Karpas-422 (cell line): ENCODE measurements at places on chromosomes 5 and 9.
A peak's percentile ranks its signal among the peaks of the same experiment; 100 is the strongest.

- no peak for DNase-seq
Observed at GRCh38 chr5:82327941-82328340, 49.8 kb upstream of the RPS23 start.

DNA sequence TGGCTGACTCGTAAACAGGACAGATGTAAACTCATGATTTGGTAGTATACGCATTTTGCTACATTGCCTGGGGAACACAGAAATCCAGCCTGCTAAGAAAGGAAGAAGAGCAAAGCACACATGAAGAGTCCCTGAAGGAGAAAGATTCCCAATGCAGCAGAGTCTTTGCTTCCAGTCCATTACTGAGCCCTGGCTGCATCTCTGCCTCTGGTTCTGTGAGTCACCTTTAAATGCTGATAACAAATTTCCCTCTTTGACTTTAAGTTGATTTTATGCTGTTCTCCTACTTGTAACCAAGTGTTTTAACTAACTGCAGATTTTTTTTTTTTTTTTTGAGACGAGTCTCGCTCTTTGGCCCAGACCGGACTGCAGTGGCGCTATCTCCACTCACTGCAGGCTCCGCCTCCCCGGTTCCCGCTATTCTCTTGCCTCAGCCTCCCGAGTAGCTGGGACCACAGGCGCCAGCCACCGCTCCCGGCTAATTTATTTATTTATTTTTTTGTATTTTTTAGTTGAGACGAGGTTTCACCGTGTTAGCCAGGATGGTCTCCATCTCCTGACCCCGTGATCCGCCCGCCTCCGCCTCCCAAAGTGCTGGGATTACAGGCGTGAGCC lies 8.5 kb upstream of the PRXL2C start:
- no peak for DNase-seq

- DNase-seq, result no peak
Observed at GRCh38 chr5:166618526-166618925, 1672.9 kb upstream of the WWC1 start.

- DNase-seq, result no peak
Observed at GRCh38 chr5:177593511-177593910, 1.5 kb downstream of the TMED9 start.

- DNase-seq, result peak; percentile 47
Observed at GRCh38 chr9:105141146-105141975, 103.1 kb upstream of the SLC44A1 start.

GRCh38 chr9:128625391-128626146 lies 31.1 kb downstream of the DYNC2I2 start:
- no peak for DNase-seq

GRCh38 chr5:119476341-119476740 lies 24.0 kb downstream of the HSD17B4 start:
- no peak for DNase-seq

DNA sequence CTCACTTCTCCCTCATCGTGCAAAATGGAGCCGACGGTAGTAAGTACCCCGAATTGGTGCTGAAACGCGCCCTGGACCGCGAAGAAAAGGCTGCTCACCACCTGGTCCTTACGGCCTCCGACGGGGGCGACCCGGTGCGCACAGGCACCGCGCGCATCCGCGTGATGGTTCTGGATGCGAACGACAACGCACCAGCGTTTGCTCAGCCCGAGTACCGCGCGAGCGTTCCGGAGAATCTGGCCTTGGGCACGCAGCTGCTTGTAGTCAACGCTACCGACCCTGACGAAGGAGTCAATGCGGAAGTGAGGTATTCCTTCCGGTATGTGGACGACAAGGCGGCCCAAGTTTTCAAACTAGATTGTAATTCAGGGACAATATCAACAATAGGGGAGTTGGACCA lies 979 bp downstream of the PCDHGA12 start:
- DNase-seq, result no peak

DNA sequence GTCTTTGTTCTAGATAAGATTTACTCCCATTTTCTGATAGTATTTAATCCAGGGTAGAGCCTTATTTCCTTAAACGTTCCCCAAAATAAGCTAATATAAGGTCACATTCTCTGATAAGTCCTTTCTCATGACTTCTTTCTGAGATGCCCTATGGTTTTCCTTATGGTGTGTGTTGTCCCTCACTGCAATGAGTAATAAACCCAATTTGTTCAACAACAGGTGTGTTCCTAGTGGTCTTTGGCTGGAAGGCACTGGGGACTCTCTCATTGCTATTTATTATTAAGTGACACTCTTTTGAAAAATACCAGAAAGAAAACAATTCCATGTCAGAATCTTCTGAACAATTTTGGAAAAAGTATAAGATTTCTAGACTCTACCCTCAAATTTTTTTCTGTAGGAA lies 256.5 kb upstream of the PPP1R2B start:
- no peak for DNase-seq

- no peak for DNase-seq
Observed at GRCh38 chr9:3337515-3338225, 188.1 kb downstream of the RFX3 start.

GRCh38 chr5:126872561-126873354 lies 95.8 kb downstream of the LMNB1 start:
- no peak for DNase-seq

- no peak for DNase-seq
Observed at GRCh38 chr5:2675548-2675947, 75.9 kb downstream of the IRX2 start.

- peak; percentile 61 for DNase-seq
Observed at GRCh38 chr9:104774831-104775573, 11.1 kb downstream of the NIPSNAP3B start.

GRCh38 chr5:55415071-55415470 lies 107.3 kb downstream of the MTREX start:
- no peak for DNase-seq

GRCh38 chr5:172770374-172770674 lies 671 bp downstream of the DUSP1 start:
- no peak for DNase-seq

GRCh38 chr5:29796013-29796412 lies 1397.5 kb upstream of the CDH6 start:
- DNase-seq, result no peak

- DNase-seq, result no peak
Observed at GRCh38 chr5:10588779-10589447, 25.0 kb downstream of the ANKRD33B start.

DNA sequence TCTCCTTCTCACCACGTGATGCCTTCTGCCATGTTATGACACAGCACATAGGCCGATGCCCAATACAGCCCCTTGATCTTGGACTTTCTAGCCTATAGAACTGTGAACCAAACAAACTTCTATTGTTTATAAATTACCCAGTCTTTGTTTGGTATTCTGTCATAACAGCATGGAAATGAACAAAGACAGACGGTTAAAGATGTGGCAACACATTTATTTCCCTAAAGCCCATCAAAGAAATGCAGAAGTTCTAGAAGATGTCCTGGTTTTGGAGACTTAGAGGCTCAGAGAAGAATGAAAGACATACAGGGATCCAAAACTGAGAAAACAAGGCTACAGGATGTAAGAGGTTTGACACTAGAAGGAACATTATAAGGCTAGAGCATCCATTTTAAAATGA lies 600.8 kb upstream of the DAB2 start:
- no peak for DNase-seq

GRCh38 chr5:145470396-145470979 lies 364.7 kb downstream of the PRELID2 start:
- DNase-seq, result no peak

DNA sequence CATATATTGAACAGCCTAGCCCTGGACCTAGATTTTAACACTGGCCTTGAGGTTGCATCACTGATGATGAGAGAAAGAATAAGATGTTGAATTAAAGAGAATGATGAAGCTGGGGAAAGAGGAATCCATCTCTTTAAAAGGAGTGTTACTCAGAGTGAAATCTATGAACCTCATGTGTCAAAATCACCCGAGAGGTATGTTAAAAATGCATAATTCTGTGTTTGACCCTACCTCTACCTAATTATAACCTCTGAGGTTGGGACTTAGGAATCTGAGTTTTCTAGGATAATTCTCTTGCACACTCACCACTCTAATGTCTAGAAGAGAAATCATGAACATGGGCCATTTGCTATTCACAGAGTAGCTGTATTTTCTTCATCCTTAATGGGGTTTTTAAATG lies 479.4 kb downstream of the ENC1 start:
- no peak for DNase-seq

GRCh38 chr5:61754792-61755191 lies 422.7 kb downstream of the ZSWIM6 start:
- no peak for DNase-seq

GRCh38 chr5:113825176-113825575 lies 311.7 kb downstream of the YTHDC2 start:
- DNase-seq, result no peak

DNA sequence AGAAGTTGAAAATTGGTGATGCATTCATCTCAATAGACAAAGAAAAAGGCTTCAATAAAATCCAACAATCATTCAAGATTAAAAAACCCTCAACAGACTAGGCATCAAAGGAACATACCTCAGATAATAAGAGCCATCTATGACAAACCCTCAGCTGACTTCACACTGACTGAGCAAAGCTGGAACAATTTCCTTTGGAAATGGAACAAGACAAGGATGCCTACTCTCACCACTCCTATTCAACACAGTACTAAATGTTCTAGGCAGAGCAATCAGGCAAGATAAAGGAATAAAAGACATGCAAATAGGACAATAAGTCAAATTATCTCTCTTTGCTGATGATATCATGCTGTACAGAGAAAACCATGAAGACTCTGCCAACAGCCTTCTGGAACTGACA lies 1188.1 kb downstream of the DTWD2 start:
- DNase-seq, result no peak

DNA sequence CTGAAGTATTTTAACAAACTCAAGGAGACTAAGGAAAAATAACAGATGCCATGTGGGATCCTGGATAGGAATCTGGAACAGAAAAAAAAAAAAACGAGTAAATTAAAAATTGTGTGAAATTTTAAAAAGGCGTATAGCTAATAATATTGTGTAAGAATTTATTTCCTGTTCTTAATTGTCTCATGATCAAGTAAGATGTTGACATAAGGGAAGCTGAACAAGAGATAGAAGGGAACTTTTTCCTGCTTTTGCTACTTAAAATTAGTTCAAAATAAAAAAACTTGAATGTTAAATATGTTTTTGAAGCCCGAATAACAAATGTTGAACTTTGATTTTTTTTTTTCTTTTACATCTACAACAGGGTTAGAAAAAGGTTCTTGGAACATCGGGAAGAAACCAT lies 10.5 kb downstream of the SNAPC3 start:
- DNase-seq, result no peak

DNA sequence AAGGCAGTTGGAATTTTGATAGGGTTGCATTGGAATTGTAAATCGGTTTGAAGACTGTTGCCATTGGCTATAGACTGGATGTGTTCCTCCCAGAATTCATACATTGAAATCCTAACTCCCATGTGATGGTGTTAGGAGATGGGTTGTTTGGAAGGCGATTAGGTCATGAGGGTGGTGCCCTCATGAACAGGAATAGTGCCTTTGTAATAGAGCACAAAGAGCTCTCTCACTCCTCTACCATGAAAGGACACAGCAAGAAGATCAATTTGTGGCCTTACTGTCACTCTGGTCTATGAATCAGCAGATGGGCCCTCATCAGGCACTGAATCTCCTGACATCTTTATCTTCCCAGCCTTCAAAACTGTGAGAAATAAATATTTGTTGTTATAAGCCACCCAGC lies 133.2 kb downstream of the PARP8 start:
- DNase-seq, result no peak

GRCh38 chr9:76704593-76705204 lies 59.5 kb upstream of the PCA3 start:
- DNase-seq, result peak; percentile 74

DNA sequence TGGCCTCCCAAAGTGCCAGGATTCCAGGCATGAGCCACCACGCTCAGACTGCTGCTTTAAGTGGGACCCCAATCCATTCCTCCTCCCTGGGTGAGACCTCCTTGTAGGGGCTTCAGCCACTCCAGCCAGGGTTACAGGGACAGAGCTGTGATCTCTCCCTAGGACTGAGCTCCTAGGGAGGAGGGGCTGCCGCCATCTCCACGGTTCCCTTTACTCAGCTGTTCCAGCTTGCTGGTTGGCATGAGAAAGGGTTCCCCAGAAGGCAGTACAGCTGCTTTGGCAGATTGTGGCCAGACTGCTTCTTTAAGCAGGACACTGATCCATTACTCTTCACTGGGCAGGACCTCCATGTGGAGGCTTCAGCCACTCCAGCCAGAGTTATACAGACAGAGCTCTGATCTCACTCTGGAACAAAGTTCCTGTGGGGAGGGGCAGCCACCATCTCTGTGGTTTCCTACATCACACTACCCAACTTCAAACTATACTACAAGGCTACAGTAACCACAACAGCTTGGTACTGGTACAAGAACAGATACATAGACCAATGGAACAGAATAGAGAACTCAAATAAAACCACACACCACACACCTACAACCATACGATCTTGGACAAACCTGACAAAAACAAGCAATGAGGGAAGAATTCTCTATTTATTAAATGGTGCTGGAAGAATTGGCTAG lies 7.2 kb downstream of the INSL6 start:
- DNase-seq, result no peak

GRCh38 chr9:3308609-3309008 lies 217.2 kb downstream of the RFX3 start:
- DNase-seq, result no peak

DNA sequence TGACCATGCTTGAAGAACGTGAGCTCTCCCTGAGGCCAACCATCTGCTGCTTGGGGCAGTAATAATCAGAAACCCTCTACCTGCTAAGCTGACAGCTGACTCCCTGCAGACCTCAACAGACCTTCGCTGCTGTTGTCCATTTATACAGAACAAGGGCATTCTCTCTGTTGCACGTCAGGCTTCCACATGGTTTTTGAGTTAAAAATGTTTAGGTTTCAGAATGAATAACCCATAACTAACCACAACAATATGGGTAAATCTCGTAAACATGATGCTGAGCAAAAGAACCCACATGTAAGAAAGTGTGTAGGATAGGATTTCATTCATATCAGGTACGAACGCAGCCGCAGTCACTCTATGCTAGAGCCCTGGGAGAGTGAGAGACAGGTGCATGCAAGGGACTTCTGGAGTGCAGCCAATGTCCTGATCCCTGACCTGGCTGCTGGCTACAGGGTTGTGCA lies 348.5 kb downstream of the MED10 start:
- DNase-seq, result no peak

DNA sequence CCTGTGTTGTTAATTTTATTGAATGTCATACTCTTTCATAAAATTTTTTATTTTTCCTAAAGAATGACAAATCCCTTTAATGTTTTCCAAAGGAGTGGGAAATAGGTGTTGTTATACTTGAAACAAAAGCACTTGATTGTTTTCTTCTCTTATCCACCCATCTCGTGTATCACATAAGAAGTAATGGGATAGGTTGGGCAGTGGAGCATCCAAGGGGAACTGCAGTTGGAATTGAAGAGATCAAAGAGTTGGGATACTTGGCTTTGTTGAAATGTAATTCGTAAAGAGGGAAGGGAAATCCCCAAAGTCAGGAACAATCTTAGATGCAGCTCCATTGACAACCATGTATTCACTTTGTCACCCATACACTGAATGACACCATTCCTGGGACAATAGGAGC lies 148.0 kb downstream of the PCSK5 start:
- no peak for DNase-seq

DNA sequence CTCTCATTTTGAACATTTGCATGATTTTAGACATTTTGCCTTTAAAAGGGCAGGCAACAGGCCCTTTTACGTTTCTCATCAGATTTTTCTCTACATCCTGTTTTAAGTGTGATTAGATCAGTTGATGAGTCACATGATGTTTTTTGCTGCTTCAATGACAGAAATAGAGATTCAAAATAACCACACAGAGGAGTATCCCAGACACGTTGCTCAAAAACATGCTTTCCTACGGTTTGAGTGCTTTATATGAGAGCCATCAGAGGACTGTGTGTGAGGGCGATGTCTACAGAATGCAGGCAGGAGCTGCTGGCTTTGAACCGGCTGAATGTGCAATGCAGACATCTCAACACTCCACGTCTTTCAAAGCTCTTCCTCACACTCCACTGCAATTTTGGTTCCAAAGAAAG lies 42.1 kb downstream of the OTULIN start:
- no peak for DNase-seq
